ENCODE measurements at places on chromosomes 1 and 21.

- no peak for DNase-seq
Measured at GRCh38 chr1:225896937-225897549, 8.1 kb upstream of the LEFTY1 start.

- DNase-seq: no peak
Measured at GRCh38 chr21:15301014-15301413, 236.2 kb upstream of the NRIP1 start.

DNA sequence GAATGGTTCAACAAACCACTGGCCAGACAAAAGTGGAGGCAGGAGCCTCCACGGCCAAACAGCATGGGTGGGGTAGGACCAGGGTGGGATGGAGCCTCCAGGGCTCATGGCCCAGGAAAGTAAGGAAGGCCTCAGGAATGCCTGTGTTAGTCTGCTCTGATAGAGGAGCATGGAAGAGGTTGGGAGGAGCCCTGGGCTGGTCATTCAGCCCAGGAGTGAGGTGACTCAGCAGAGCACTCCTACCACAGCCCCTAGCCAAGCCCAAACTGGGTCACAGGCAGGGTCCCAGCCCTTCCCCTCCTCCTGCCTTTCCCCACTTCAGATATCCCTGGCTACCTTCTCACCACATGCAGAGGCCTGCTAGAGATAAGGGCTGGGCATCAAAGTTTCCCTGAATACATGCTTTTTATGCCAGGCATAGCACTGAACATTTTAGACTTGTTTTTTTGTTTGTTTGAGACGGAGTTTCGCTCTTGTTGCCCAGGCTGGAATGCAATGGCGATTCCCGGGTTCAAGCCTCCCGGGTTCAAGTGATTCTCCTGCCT, 3.1 kb upstream of the SHISA4 start:
- DNase-seq: no peak

GRCh38 chr1:228152918-228153258, 3.2 kb downstream of the GJC2 start:
- DNase-seq: no peak

- DNase-seq: no peak
Measured at GRCh38 chr1:213793482-213794067, 194.2 kb upstream of the PROX1 start.

DNA sequence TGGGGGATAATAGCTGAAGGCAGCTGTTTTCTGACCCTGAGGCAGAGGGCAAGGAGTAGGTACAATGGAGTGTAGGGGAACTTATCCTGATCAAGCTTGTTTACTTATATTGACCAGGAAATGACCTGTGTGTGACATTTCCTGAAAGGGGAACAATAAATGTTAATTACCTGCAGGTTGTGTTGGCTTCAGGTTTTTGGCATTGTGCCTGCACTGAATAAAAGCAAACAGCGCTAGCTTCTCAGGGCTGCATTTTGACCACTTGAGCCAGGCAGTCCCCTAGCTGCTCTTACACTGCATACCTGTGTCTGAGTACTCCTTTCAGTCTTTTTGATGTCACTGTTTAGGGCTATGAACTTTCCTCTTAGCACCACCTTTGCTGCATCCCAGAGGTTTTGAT, 40.6 kb downstream of the DRAM2 start:
- no peak for DNase-seq

- DNase-seq: no peak
Measured at GRCh38 chr1:93658188-93658587, 23.4 kb downstream of the BCAR3 start.

DNA sequence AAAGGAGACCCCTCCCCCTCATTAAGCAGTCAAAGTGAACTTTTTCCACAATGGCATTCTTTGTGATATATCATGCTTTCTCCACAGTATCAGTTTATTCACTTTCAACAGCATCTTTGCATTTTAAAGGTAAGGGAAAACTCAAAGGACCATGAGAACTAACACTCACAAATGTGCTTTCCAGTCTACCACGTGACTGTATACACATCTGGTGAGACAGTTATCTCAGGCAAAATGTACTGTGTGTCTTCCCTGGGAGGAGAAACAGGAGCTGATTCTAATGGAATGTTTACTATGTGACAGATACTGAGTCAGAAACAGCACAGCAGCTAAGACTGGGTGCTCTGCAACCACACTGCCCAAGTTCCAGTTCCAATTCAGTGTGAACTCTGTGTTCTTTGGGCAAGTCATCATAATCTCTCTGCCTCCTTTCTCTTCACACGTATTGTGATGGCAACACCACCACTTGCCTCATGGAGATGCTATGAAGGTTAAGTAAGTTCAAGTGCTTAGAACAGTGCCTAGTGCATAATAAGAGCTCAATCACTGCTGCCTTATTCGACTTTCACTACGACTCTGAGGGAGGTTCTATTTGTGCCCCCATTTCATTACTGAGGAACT, 79.0 kb downstream of the SLC45A1 start:
- no peak for DNase-seq

Data from hypothalamus (tissue), 51 donors.